Left lung (tissue), 14 donors: ENCODE measurements at places on chromosomes 5 and 9. TPM values are rescaled to one million over a fixed set of nuclear protein-coding genes. Genes with fewer than 3 reads are reported as not detected.
A peak's percentile ranks its signal among the peaks of the same experiment; 100 is the strongest.

DNA sequence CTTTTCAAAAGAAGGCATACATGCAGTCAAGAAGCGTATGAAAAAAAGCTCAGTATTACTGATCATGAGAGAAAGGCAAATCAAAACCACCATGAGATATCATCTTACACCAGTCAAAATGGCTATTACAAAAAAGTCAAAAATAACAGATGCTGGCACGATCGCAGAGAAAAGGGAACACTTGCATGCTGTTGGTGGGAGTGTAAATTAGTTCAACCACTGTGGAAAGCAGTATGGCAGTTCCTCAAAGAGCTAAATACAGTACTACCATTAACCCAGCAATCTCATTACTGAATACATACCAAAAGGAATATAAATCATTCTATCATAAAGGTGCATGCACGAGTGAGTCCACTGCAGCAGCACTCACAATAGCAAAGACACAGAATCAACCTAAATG is 24.5 kb downstream of the RETREG1 start:
- DNase-seq: no peak

GRCh38 chr5:65391591-65391990 is 90.1 kb downstream of the ADAMTS6 start:
- no peak for DNase-seq

DNA sequence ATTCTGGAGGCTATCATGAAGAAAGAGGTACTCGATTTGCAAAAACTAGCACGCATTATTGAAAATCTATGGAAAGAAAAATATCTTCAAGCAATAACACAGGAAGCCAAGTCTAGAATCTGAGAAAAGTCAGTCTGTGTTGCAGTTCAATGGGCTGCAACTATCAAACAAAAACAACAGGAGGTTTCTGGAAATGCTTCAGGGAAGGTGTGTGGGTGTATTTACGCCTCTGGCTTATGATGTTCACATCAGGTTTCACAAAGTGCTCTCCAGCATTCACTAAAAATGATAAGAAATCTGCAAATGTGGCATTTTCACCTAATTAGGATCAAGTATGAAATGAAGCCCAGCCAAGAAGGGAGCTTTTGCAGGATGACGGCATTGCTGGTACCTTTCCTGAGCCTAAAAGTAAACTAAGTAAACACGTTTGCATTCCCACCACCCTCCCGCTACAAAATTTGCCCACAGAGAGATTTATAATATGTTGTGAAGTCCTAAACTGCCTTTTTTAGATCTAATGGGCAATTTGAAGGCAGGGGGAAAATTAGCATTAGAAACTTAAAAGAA is 146.4 kb downstream of the GABRB2 start:
- DNase-seq: no peak

GRCh38 chr9:33331377-33331891 is 41.1 kb downstream of the NFX1 start:
- no peak for DNase-seq

- no peak for DNase-seq
Observed at GRCh38 chr5:178477802-178478201, 112.4 kb downstream of the COL23A1 start.

- DNase-seq: no peak
Observed at GRCh38 chr5:14879393-14879792, 7.8 kb upstream of the ANKH start.

DNA sequence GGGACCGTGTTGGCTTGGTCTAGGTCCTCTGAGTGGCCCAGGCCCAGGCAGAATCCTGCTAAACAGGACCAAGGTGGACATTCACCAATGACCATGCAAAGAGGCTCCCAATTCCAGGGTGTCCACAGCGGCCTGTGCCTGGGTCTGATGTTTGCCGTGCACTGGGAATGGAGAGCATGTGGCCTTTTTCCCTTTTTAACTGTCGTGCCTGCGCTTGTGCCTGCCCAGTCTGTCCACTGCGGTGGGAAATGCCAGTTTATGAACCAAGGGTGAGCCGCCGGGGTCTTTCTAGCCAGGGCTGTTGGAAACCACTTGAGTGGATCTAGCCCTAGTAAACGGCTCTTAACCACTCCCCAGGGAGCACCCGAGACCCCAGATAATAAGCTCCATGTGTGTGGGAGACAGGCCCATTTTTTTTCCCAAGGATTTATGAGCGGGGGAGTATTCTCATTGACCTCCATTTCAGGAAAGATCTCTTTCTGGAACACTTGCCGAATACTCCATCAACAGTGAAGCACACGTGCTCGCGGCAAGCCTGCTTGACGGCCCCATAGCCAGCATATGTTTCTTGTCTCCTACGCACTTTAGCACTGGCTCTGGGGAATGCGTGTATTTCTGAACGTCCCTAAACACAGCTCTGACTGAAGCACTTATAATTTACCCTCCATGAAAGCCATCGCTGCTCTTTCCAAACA is 93.2 kb upstream of the PHYKPL start:
- DNase-seq: peak; percentile 29

DNA sequence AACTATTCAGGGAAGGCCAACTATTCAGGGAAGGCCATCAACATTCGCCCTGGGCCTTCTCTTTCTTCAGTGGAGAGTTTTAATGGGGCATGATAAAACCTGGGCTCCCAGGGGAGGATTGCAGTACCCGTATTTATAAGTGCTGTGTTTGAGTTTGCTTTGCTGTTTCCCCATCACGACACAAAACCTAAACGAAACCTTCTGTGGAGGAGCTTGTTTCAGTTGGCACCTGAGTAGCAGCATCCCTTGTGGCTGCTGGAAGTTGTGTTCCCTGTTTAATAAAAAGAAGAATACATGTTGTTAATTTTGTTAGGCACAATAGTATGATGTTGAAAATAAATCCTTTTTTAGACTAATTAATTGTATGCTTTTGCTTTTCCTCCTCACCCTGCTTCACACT is 8.3 kb downstream of the WDR31 start:
- no peak for DNase-seq

MARCHF6 gene
- 156 TPM for polyA plus RNA-seq

RPS14 gene
- 2,209 TPM for polyA plus RNA-seq

GRCh38 chr5:122192497-122193496 is 63.5 kb downstream of the ZNF474 start:
- peak; percentile 83 for DNase-seq

UNC5A gene
- 1.0 TPM for polyA plus RNA-seq

GRCh38 chr5:61673007-61673735 is 341.1 kb downstream of the ZSWIM6 start:
- no peak for DNase-seq

DNA sequence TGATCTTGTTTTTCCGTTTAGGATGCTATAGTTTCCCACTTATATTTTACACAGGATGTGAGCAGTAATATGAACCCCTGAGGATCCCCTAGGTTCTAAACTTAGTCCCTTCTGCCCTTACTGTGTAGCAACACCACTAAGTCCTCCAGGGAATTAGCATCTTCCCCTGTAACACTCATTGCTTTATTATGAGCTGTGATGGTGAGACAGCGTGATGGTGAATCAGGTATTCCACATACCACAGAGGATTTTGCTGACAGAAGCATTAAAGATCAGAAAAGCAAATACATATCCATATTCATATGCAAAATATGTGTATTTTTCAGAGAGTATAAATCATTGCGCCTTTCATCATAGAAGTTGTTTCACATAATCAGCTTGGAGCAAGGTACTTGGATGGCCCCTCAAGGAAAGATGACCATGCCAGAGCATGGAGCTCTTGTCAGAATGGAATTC is 317.0 kb downstream of the ICE1 start:
- DNase-seq: no peak

OTP gene
- not detected for polyA plus RNA-seq

- DNase-seq: no peak
Observed at GRCh38 chr5:147869112-147869511, 9.4 kb upstream of the SCGB3A2 start.

DNA sequence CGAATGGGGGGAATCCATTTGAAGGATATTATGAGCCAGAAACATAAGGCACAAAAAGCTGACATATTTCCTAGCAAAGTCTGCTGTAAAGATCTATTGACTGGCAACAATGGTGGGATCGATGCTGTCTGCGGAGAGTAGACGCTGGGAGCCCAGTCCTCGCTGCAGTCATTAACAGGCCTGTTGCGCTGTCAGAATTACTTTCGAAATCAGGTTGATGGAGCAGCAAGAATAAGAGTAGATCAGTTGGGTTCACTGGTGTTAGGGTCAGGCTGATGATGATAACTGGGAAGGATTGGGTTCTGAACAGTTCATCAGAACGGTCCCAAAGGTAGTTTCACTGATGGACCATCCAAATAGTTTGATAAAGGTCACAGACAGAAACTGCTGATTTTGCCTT is 87.1 kb downstream of the MEGF10 start:
- DNase-seq: no peak

DNA sequence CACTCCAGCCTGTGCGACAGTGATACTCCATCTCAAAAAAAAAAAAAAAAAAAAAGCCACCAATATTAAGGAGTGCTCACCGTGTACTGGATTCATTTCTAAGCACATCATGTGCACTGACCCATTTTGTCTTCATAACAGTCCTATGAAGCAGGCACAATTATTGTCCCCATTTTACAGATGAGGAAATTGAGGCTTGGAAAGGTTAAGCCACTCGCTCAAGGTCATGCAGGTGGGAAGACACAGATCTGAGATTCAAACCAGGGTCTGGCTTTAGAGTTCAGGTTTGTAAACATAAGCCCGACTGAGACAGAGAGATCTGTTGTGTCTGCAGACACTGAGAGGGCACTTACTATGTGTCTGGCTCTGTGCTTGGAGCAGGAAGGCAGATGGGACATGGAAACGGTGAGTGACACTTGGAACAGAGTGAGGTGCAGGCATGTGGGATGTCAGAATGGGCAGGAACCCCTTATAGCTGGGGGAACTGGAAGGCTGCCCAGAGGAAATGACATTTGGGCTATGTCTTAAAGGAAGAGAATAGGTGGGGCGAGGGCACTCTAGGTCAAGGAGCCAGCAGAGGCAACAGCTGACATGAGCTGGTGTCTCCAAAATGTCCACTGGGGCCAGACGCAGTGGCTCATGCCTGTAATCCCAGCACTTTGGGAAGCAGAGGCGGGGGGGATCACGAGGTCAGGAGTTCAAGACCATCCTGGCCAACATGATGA is 69.9 kb downstream of the STK10 start:
- no peak for DNase-seq
